ENCODE measurements at places on chromosomes 1 and 21.

DNA sequence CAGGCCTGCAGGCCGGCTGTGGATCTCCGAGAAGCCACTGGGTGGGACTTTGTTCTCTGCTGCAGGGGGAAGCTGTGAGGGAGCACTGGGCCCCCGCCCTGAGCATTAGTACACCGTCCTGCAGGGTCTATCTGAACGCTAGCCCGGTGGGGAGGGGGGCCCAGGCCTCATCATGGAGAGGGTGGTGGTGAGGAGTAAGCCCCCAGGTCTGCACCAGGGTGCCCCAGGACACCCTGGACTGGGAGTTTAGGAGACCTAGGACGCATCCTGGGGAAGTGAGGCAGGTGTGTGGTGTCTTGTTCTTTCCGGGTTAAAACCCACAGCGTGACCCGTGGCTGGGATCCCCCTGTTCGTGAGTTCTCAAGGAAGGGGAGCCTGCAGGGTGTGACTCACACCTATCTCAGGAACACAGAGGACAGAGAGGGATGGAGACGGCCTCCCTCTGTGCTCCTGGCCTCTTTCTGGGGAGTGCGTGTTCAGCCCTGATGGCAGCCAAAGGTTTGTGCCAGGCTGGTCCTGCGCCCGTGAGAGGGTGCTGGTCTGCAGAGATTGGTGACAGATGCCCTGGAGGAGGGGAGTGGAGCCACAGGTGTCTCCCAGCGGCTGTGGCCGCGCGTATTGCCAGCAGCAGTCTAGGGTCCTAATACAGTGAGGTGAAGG, 44.8 kb downstream of the AGPAT3 start:
- DNase-seq: no peak

DNA sequence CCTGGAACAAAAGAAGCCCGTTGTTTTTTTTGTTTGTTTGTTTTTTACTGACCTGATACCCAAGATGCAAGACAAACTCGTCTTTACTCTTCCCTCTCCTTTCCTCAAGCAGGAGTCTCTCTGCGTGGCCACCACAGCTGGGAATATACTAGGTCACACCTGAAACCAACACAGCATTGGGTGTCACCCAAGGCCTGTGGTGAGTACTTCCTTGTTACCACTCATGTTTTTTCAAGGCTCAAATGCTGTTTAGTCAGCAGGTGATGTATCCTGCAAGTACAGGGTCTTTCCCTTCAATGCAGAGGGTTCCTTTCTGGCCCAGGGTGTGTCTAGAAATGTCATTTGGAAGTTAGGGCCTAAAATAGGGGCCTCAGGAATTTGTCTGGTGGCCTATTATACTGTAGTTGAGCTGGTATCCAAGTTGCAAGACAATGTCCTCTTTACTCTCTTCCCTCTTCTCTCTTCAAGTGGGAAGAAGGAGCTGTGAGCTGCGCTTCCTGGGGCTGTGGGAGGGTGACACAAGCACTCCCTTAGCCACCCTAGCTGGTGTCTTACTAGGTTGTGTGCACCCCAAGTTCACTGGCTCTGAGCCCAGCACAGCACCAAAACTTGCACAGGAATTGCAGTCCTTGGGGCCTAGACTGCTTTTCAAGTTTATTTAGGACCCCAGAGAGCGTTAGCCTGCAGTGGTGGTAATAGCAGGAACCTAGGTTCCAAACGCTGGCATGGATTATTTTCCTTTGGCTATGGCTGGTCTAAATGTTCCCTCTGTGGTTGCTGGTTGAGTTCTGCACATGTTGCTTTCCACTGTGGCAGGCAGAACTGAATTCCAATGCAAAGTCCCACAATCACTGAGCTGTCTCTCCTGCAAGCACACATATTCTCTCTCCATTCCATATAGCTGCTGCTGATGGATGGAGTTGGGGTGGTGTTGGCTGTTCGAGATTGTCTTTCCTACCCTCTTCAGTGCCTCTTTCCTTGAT, 91.4 kb upstream of the LYPLAL1 start:
- no peak for DNase-seq

DNA sequence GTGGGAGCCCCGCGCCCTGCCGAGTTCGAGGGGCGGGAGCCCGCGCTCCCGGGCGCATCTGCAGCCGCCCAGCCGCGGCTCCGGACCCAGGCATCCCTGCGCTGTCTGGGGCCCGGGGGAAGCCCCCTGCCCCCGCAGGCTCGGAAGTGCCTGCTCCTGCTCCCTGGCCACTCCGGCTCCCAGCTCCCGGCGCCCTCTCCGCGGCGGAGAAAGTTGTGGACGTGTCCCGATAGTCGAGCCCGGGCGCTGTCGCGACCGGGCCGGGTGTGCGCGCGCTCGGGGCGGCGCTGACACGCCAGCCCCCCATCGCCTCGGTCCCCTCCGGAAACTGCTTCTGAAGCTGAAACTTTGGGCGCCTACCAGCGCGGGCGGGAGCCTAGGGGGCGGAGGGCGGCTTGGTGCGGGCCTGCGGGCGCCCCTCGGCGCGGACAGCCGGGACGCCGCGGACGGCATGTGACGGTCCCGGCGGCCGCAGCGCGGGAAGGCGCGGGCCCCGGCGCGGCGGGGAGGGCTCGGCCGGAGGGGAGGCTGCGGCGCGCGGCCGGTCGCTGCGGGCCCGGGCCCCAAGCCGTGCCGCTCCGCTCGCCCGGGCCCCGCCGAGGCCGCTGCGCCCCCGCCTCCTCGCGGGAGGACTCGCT, 515 bp downstream of the MAN1C1 start:
- DNase-seq: no peak

DNA sequence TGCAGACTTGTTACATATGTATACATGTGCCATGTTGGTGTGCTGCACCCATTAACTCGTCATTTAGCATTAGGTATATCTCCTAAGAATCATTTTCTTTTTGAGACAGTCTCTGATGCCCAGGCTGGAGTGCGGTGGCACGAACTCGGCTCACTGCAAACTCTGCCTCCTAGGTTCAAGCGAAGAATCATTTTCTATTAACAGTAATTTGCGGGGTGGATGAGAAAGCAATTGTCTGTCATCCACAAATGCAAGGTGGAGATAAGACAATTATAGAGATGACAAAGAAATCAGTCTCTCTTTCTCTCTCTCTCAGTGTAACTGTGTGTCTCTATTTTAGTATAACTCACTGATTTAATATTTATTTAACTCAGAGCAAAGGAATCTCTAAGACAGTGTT, 131.0 kb upstream of the KIAA1614 start:
- no peak for DNase-seq

DNA sequence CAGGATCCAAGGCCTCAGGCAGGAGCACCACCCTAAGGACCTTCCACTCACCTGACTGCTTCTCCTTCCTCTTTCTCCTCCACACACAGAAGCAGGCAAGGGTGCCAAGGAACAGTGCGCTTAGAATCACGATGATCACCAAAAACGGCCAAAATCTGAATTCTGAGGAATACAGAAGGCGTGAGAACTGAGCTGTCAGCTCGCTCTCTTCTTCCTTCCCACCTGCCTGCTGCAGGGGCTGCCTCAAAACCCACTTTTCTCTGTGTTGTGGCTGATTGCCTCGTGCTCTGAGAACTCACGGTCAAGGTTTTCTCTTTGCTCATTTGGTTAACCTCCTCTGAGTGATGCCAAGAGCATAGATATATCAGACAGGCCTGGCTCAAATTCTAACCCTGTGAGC, 23.8 kb downstream of the CD244 start:
- DNase-seq: no peak

DNA sequence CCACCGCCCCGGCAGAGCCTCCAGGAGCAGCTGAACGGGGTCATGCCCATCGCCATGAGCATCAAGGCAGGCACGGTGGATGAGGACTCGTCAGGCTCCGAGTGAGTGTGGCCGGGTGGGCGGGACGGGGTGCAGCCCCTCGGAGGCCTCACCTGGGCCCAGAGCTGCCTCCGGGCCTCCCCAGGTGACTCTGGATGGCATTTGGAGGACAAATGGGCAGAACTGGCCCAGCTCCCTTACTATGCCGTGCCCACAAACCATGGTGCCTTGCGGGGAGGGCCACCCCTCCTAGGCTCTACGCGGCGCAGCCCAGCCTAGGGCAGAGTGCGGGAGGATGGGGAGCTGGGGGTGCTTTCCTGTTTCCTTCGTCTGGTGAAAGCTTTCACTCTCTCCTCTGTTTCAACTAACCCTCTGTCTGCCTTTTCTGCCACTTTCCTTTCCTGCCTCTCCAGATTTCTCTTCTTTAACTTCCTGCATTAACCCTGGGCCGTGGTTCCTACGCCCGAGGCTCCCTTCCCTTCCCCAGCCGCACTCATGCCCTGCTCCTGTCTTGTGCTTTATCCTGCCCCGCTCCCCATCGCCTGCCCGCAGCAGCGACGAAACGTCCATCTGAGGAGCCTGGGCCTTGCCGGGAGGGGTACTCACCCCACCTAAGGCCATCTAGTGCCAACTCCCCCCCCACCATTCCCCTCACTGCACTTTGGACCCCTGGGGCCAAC, 9.2 kb downstream of the PSRC1 start:
- DNase-seq: no peak

DNA sequence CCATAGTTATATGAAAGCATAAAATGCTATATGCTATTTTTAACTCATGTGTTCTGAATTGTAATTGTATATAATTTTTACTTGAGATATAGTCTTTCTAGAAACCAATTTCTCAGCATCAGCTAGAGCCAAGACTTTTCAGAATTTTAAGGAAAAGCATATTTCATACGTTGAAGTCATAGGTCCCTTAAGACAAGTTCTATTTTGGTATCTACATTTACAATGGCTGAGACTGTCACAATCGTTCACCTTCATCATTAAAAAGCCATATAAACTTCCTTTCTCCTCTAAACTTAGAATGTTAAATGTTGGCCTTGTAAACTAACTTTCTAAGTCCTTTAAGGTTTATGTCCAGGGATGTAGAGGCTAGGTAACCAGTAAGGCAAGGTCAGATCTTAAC, 104.1 kb downstream of the LRRC40 start:
- no peak for DNase-seq

DNA sequence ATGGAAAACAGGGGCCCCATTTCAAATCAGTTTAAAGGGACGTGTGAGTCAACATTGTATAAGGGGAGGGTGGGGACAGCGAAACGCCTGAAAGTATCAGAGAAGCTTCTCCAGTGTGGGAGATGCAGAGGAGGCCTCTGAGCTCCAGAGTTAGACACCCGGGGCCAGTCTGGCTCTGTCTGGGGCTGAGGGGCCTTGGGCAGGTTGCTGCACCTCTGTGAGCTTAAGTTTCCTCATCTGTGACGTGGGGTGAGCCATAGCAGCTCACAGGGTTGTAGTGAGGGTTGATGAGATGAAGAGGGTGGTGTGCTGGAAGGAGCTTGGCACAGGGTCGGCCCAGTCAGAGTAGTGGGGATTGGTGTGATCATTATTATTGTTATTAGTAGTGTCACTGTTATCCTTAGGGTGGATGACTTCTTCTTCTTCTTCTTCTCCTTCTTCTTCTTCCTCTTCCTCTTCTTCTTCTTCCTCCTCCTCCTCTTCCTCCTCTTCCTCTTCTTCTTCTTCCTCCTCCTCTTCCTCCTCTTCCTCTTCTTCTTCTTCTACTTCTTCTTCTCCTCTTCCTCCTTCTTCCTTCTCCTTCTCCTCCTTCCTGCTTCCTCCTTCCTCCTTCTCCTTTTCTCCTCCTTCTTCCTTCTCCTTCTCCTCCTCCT, 282.0 kb downstream of the PTPRU start:
- DNase-seq: no peak

GRCh38 chr1:172499636-172500141, 33.3 kb upstream of the SUCO start:
- no peak for DNase-seq

GRCh38 chr1:214332946-214333798, 52.2 kb downstream of the SMYD2 start:
- peak; percentile 29 for DNase-seq

- no peak for DNase-seq
Measured at GRCh38 chr1:33930346-33931110, 66.6 kb downstream of the HMGB4 start.

GRCh38 chr21:24870633-24871032, 736.6 kb downstream of the MRPL39 start:
- no peak for DNase-seq

DNA sequence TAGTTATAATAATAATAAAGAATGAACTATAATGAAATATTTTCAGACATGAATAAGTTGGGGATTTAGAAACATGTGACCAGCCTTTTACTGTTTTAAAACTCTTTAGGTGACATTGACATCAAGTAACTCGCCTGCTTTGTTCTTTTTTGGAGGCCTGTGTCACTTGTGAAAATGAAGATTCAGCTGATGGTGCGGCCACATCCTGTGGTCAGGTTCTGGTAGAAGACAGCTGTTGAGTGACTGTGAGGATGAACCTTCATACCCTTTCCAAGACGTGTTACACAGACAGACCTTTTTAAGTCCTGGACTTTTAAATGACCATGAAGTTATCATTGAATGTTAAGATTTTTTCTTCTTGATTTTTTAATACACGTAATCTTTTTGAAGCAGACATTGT, 10.3 kb downstream of the UTS2 start:
- DNase-seq: no peak

DNA sequence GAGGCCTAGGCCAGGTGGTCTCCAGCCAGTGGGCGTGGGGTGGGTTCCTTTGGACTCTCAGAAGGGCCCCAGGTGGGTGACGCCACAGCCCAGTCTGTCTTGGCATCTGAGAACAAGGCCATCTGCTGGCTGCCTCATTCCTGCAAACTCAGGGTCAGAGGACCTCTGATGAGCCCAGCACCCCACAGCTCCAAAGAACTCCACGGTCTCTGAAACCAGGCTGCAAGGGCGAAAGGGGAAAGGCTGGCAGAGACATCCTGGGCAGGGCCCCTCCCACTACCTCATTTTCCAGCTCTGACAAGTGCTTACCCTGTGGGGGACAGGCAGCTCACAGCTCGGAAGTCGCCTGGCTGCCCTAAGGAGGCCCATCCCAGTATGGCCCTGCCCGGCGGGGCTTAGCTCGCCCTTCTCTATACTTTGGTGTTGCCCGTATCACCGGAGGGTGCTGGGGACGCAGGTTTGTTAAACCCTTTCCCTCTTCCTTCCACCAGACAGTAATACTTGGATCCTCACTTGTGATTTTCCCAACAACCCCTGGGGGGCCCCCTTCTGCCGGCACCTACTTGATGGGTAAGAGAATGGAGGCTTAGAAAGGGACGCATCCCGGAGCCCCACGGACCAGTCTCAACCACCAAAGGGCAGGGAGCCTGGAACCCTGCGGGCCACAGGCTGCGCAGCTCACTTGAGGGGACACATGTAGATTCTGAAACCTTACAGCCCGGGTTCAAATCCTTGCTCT, 10.9 kb upstream of the EDN2 start:
- DNase-seq: no peak

DNA sequence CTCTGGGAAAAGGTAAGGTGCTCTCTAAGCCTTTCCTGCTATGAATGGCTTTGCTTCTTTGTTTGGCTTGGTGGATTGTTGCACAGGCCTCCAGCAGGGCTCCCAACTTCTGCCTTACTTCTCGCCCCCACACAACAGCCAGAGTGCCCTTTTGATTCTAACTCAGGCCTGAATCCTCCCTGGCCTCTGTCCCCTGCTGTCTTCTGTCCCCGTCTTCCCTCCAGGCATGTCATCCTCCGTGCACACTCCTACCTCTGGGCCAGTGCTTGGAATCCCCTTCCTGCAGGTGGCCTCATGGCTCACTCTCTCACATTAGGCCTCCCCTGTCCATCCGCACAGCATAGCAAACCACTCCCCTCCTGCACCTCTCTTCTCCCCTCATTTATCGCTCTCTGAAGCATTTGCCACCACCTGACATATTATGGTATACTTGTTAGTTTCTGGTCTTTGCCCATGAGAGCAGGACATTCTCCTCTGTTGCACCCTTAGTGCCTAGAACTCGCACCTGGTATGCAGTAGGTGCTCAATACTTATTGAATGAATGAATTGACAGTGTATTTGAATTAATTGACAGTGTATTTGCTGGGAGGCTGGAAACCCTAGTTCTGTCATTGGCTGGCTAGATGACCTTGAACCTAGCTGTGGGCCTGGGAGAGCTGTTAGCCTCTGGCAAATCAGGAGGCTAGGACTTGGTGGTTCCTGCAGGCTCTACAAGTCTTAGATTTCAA, 2.9 kb downstream of the ZDHHC18 start:
- no peak for DNase-seq

All from CD4-positive, alpha-beta T cell treated with Interleukin-15 for 4 hours (primary cell).